ENCODE measurements at places on chromosomes 4 and X.

GRCh38 chrX:93711076-93711475 is 37.1 kb downstream of the FAM133A start:
- no peak for DNase-seq

GRCh38 chr4:153045111-153045982 is 109.2 kb downstream of the FHDC1 start:
- no peak for DNase-seq

GRCh38 chrX:1442016-1442665 is 10.6 kb downstream of the ASMTL start:
- no peak for DNase-seq

DNA sequence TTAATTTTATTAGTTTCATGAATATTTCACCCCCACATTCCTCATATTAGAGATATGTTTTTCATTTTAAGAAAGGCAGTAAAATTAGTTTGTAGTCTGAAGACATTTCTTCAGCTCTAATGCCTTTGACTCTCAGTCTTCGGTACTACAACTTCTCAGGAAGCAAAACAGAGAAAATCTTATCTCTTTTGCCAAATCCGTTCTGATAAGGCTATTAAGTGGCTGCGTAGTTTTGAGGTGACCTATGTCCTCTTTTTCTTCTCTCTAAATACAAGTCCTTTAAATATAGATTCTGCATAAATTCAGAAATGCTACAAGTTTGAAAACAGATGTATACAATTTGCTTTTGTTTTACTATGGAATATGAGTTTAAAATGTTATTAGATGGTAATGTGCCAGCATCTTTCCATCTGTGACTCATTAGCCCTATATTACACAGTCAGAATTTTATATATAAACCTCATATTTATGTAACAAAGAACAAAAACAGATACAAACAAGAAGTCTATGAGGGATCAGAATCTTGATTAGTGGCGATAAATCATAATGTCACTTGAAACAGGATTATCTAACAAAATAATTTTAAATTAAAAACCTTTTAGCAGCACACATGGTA is 181.2 kb upstream of the ETNPPL start:
- no peak for DNase-seq

- DNase-seq = no peak
Measured at GRCh38 chrX:108221301-108221864, 129.8 kb downstream of the ATG4A start.

All from T-helper 9 cell (primary cell).